Left cardiac atrium (tissue), 4 donors: ENCODE measurements at places on chromosomes 5 and 9.

- DNase-seq, result no peak
Observed at GRCh38 chr9:111691672-111692329, 30.4 kb downstream of the GNG10 start.

GRCh38 chr5:35856765-35857351, at the start of gene IL7R:
Gene IL7R (plus strand): TSS chr5:35856891. CDS start chr5:35856978, 87 bp downstream.
- DNase-seq, result no peak

DNA sequence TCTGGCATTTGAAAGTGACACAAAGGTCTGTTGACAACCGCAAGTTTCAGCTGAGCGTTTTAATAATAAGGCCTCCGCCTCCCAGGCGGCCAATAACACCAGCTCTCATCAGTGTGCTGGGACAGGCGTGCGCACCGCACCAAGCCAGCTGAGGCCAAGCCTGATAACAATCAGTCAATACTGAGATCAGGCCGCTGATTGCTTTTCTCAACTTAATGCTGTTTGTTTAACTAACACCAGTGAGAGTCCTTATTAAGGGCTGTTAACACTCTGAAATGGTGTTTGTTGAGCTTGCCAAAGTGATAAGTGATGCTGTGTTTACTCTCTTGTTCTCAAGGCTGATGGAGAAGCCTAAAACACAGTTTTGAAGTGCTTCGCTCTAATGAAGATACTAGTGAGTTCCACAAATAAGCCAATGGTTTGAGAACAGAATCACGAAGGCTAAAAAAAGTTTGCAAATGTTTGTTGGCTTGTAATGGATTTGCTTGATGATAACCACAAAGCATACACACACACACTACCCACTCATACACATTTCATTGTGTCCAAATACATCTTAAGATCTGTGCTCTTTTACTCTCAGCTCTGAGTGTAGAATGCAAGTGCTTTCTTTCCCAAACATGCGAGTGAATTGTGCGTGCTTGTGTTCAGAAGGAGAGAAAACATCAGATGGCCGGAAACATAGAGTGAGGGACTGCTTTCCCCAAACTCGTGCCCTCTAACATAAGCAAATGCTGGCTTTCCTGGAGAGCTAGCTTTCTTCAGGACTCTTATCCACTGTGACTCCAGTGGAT, 330.4 kb upstream of the KLF4 start:
- no peak for DNase-seq

- no peak for DNase-seq
Observed at GRCh38 chr9:2023042-2023441, 7.9 kb downstream of the SMARCA2 start.

DNA sequence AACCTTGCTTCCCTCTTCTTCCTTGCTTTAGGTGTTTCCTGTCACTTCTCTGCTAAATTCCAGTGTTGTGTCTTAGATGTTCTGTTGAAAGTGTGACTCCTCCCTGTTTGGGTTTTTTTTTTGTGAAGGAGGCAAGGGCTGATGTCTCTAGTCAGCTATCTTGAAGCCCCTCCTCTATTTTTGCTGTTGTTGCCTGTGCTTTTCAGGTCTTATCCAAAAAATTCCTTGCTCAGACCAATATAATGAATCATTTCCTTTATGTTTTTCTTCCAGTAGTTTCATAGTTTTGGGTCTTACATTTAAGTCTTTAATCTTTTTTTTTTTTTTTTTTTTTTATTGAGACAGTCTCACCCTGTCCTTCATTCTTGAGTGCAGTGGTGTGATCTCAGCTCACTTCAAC, 22.3 kb downstream of the RIC1 start:
- no peak for DNase-seq

DNA sequence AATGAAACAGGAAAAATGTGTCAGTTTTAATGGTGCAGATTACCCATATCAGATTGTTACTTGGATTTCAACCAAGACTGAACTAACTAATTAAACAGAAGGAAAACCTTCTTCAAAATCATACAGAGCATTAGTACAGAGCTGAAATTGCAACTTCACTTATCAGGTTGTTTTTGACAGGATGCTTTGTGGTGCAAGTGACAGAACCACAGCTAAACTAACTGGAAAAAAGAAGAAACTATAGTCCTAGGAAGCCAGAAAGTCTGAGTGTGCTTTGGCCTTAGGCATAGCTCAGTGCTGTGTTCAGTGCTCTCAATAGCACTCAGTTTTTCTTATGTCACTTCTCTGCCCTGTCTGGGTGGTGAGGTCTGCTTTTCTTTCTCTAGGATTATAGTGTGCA, 267.4 kb downstream of the CHSY3 start:
- DNase-seq, result no peak

GRCh38 chr9:130128733-130129431, 43.3 kb upstream of the NCS1 start:
- DNase-seq, result peak; percentile 55

GRCh38 chr5:2267991-2268390, 385.3 kb upstream of the IRX4 start:
- no peak for DNase-seq

GRCh38 chr9:90033028-90033650, 428.3 kb downstream of the GADD45G start:
- DNase-seq, result no peak

GRCh38 chr5:117488976-117489500, 914.4 kb upstream of the SEMA6A start:
- DNase-seq, result no peak

- DNase-seq, result no peak
Observed at GRCh38 chr5:179204572-179204971, 140.7 kb downstream of the ADAMTS2 start.

GRCh38 chr5:162990063-162990462, 447.3 kb upstream of the CCNG1 start:
- no peak for DNase-seq

DNA sequence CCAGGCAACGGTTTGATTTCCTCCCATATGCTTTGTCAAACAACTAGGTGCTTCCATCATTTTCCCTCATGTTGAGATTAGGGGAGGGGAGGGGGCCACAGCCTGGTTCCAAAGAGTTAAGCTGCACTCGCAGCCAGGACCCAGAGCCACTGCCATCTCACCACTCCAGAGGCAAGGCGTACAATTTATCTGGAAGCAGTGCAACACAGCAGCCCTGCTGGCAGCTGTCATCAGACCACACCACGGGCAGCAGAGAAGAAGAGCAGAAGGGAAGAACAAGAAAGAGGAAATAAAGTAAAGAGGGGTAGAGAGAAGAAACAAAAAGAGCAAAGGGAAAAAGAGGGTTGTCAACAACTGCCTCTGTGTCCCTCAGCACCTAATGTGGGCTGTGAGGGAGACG, 38.9 kb downstream of the MED27 start:
- no peak for DNase-seq

GRCh38 chr9:111350556-111350955, 20.5 kb upstream of the OR2K2 start:
- no peak for DNase-seq

DNA sequence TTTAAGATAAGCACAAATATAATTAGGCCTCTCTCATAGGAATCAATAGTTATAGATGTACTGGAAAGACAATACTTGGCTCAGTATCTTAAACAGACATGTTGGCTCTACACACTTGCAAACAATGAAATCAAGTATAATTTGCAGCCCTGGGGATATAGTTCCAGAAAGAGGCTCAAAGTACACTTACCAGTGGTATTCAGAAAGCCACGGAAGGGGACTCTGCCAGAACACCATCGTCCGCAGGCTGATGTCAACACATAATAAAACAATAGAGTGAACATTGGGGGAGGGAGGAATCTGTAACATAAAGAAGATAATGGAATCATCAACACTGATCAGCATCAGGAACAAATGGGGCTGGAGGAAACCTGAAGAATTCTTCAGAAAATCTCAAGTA, 31.2 kb upstream of the EBF1 start:
- no peak for DNase-seq

DNA sequence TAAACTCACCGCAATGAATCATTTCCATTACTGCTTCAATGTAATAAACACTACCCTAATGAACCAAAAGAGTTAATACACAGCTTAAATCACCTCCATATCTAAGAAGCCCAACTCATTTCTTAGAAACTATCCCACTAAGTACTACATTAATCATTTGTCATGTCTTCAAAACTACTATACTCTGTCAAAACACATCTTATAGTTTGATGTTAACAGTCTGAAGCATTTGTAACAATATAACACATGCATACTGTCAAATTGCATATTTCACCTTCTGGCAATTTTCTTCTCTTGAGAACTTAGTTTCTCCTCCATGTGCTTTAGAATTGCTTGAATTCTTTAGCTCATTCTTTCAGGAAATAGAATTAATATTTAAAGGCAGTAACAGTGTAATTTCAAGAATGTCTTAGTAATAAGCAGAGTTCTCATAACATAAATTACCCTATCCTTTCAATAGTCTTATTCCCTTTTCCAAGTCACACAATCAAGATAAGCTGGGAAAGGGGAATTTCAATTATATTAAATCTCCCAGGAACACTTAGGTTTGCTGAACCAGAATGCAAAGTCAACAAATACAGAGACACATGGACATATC, 199.7 kb downstream of the ATPSCKMT start:
- DNase-seq, result no peak

GRCh38 chr5:43680286-43680685, 77.3 kb downstream of the NNT start:
- no peak for DNase-seq

GRCh38 chr9:257957-258356, 43.3 kb downstream of the DOCK8 start:
- DNase-seq, result no peak

- DNase-seq, result no peak
Observed at GRCh38 chr5:132895719-132896305, 22.3 kb downstream of the LEAP2 start.

DNA sequence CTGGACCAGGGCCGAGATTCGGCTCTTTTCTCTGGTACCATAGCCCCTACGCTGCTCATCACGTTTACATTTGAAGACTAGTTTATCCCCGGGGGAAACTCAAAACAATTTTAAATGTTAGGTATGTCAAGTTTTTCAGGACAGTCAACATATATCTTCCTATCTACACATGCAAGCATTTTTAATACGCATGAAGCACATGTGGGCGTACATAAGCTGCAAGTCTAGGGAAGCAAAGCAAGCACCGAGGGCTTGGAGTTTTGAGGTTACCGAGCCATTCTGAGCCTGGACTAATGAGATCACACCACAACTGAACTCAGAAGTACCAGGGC, 154.4 kb downstream of the AUH start:
- no peak for DNase-seq

GRCh38 chr5:66207800-66208561, 63.9 kb downstream of the SREK1 start:
- no peak for DNase-seq

GRCh38 chr5:68436686-68437520, 221.3 kb downstream of the PIK3R1 start:
- DNase-seq, result no peak

DNA sequence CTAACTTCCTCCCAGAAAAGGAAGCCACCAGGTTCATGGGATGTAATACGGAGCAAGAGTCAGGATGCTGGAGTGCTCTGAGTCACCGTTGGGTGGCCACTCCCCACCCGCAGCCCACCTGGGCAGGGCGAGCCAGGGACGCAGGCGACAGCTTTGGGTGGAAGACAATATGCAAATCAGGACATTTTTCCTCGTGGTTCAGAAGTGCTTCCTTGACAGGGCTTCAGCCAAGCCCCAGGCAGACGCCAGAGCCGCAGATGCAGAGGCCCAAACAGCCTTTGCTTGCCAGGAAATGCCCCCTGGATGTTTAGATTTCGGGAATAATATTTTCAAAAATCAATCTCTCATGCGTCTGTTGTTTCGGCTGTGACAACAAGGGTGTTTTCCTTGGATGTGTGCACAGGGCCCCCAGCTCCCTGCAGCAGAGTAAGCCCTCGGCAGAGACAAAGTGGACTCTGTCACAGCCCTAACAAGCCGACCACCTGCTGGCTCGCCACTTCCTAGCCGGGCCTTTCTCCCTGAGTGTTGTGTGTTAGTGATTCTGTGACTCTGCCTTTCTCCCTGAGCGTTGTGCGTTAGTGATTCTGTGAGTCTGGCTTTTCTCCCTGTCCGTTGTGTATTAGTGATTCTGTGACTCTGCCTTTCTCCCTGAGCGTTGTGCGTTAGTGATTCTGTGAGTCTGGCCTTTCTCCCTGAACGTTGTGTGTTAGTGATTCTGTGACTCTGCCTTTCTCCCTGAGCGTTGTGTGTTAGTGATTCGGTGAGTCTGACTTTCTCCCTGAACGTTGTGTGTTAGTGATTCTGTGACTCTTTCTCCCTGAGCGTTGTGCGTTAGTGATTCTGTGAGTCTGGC, 11.8 kb upstream of the SLC9A3 start:
- DNase-seq, result no peak

DNA sequence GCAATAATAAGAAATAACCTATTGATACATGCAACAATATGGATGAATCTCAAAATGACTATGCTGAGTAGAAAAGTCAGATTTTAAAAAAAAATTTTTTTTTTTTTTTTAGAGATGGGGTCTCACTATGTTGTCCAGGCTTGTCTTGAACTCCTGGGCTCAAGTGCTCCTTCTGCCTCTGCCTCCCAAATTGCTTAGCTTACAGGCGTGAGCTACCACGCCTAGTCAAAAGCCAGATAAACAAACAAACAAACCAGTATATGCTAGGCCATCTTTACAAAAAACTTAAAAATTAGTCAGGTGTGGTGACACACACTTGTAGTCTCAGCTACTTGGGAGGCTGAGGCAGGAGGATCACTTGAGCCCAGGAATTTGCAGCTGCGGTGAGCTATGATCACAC, 79.0 kb downstream of the MED27 start:
- no peak for DNase-seq

DNA sequence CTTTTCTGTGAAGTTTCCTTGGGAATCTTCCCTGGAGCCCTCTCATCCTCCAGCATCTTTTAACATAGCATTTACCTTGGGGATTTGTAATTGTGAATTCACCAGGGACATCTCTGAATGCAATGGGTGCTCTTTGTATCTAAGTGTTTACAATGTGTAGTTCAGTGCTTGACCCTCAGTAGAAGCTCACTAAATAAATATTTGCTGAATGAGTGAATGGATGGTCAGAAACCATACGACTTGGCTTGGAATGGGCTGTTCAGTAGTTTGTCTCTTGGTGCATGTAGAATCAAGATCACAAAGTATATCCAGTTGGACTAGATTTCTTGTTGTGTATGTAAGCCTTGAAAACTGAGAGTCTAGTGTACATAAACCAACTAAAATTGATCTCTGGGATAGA, 81.8 kb upstream of the MEF2C start:
- DNase-seq, result no peak

DNA sequence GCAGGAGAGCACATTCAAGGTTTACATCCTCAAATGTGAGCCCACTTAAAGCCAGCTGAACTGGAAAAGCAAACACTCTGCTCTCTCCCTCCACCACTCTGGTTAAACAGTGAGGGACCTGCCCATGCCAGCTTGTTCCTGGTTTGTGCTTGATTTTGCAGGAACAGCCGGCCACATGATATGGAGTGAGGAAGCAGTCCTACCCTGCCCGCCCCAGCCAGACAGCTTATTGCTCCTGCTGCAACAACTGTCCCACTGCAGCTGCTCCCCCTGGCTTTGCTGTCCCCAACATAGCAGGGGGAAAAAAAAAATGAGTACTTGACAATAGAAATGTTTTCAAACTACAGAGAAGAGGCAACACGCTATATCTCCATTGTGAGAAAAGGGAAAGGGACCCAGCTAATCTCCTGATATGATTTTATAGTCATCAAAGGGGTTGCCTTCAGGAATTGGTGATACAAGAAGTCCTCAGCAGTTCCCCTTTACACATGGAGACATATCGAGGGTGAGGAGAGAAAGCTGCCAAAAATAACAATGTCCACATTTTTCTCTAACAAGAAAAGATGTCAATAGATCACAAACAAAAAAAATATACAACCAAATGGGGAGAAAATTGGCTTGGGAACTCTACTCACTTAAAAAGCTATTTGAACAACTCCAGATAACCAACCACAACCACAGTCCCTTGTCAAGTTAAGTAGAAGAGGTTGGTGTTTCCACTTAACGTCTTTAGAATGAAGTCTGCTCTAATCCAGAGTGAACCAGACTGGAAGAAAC, 4.6 kb downstream of the MYO10 start:
- no peak for DNase-seq
